Stimulated activated CD8-positive, alpha-beta memory T cell treated with anti-CD3 and anti-CD28 coated beads, Interleukin-15, amount 100 ng/mL, for 4 hours (primary cell): ENCODE measurements at places on chromosomes 3 and 15.

DNA sequence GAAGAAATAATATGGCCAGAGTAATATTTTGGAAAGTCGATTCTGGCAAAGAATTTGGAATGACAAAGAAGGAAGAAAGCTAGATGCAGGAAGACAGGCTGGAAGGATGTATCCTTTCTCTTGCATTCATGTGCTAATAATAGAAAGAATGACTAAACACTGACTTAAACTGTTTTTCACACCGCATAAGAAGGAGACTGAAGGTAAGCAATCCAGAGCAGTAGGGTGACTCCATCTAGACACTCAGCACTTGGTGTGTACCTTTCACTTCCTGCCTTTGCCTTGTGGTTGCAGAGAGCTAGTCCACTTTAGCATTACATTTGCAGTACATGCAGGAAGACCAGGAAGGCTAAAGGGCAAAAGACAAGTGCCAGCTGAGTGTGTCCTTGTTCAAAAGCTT, 234.6 kb downstream of the RBMS3 start:
- DNase-seq = no peak

DNA sequence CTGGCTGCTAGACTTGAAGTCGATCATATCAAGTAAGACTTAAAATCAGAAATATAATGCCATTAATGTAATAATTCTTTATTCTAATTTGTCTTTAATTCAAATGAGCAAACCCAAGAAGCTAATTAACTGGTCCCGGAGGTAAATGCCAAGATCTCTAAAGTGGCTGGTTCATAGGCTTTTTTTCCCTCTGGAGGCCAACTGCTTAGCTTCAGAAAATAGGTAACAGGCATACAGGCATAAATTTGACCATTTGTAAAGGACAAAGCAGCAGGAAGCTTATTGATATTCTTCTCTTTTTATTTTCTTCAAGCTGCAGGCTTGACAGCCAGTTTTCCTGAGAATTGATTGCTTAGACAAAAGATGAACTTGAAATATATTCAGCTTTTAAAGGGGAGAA, 158.6 kb upstream of the RAP2B start:
- no peak for DNase-seq

- DNase-seq = no peak
These were observed 15.8 kb upstream of the RFTN1 start for GRCh38 chr3:16529264-16529663.

DNA sequence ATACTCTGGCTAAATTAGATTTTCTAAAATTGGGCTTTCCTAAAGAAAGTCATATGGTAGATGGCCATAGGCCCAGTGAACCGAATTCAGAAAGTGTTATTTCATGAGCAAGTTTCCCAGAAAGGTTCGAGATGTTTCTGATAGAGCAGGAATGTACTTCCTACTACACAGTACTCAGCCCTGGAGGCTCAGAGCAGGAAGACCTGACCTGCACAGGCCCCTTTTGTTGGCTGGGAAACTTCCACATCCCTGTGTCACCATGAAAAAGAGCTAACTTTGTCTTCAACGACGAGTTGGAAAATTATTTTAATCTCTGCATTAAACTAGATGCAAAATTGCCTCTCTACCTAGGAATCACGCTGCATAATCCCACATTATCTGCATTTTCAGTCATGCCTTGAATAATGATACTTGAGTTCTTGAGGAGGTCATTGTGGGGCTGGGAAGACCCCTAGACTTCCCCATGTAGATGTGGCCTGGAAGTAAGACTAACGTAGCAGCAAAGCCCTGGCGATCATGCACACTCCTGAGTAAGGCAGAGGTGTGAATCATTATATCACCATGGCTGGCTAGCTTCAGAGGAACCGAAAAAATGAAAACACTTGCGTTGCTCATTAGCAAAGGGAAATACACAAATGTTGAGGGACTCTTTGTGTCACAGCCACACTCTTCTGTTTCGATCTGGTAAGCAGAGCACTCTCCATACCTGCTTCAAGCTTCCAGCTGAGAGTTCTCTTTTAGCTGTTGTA, 47.1 kb downstream of the CMTM7 start:
- DNase-seq = no peak

DNA sequence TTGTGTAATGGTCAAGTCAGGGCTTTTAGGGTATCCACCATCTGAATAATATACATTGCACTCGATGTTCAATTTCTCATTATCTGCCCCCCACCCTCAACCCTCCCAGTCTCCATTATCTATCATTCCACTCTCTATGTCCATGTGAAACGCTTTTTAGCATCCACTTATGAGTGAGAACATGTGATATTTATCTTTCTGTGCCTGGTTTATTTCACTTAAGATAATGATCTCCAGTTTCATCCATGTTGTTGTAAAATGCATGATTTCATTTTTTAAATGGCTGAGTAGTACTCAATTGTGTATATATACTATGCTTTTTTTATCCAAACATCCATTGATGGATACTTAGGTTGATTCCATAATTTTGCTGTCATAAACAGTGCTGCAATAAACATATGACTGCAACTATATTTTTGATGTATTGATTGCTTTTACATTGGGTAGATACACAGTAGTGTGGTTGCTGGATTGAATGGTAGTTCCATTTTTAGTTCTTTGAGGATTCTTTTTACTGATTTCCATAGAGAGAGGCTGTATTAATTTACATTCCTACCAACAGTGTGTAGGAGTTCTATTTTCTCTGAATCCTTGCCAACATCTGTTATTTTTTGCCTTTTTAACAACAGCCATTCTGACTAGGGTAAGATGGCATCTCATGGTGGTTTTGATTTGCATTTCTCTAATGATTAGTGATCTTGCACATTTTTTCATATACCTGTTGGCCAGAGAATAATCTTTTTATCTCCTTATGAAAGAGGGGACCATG, 332.9 kb upstream of the TGFBR2 start:
- DNase-seq = no peak

GRCh38 chr3:12859840-12860239, 18.5 kb upstream of the RPL32 start:
- DNase-seq = no peak

DNA sequence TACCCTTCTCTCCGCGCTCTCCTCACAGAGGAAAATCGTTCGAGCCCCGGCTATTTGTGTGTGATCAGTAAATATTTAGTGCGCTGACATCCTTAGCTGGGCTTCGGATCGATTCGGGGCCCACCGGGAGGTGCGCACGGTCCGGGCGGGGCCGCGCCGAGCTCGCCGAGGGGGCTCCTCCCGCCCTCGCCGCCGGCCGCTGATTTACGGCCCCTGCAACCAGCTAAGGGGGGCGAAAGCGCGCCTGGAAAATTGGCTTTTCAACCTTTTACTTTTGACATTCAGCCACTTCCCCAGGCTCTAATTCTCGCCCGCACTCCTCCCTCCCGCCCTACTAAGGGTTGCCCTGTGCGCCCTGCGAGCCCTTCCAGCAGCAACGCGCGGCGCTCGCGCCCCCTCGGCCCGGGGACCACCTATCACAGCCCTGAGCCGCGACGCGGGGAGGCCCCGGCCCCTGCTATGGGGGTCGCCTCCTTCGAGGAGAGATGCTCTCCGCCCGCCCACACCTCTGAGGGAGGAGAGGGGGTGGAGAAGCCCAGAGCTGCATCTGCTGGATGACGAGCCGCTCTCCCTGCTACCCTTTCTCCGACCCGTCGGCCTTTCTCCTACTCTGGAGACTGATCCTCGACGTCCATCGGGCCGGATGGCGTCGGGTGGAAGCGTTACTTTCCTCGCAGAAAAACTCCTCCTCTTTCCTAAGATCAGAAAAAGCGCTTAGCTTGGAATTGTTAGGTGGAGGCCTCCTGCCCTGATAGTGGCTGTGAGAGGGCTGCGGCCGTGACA, 7.8 kb upstream of the NR2F2 start:
- DNase-seq = no peak

- no peak for DNase-seq
These were observed 381.6 kb downstream of the EPHA3 start for GRCh38 chr3:89488800-89489580.

DNA sequence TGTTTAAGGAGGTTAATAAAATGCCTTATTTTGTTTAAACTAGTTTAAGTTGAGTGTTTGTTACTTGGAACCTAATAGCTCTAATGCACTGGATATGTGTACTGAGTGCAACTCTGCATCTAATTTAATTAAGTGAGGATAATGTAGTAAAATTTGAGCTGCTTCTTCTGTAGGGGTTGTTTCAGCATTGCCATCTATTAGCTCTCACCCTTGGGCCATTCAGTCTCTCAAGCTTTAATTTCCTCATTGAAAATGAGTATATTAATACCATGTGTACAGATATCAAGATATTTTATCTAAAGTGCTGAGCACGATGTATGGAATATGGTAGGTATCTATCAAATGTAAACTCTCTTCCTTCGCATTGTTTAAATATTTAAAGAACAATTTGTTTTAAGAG, 375.7 kb upstream of the LRRC3B start:
- DNase-seq = no peak

- DNase-seq = no peak
These were observed 211.6 kb downstream of the TNIK start for GRCh38 chr3:171248426-171249111.

GRCh38 chr3:127208483-127209100, 15.7 kb downstream of the PRR23E start:
- DNase-seq = no peak

DNA sequence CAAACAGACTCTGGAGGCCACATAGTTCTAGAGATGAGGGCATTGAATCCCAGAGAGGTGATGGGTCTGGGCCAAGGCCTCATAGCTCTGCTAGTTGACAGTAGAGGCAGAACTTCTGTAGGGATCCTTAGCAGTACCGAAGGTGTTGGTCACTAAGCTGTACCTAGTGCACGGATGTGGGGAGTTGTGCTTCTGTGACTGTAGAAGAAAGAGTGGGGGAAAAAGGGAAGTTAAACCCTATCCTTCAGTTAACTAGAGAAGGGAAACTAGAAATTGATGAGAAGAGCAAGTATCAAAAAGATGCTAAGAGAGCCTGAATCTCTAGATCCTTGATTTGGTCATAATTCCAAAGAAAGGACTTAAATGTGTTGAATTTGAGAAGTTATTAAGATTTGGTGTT, 186.7 kb downstream of the NFKBIZ start:
- no peak for DNase-seq

DNA sequence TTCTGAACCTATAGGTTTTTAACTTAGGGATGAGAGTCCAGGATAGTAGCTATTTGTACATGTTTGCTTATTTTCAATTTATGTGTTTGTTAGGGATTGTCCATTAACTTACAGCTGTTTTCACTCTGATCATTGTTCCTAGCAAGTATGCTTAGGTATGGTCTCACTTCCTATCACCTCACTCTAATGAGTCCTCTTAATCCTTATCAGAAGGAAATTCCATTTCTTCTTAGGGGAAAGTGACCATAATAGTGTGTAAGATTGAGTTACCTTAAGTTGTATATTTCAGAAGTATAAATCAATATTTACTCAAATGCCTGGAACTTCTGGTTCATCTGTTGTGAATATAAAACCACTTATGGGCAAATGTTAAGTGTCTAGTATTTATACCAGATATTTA, 53.0 kb downstream of the PIAS1 start:
- no peak for DNase-seq

DNA sequence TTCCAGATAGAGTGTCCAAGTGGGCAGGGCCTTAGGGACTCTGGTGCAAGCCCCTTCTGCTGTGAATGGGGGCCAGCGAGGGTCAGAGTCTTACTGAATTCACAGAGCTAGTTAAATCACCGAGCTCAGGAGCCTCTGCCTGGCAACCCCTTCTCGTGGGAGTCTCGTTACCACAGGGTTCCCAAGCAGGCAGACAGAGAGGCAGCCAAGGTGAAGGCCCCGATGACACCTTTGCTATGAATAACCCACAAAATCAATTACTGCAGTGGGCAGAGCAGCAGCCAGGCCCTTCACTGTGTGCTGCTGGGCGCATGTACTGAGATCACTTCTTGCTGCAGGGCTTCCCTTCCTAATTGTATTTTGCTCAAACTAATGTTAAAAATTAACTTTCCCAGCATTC, 56.9 kb downstream of the SPSB4 start:
- DNase-seq = no peak

GRCh38 chr15:63539521-63539920, 35.1 kb downstream of the USP3 start:
- no peak for DNase-seq

DNA sequence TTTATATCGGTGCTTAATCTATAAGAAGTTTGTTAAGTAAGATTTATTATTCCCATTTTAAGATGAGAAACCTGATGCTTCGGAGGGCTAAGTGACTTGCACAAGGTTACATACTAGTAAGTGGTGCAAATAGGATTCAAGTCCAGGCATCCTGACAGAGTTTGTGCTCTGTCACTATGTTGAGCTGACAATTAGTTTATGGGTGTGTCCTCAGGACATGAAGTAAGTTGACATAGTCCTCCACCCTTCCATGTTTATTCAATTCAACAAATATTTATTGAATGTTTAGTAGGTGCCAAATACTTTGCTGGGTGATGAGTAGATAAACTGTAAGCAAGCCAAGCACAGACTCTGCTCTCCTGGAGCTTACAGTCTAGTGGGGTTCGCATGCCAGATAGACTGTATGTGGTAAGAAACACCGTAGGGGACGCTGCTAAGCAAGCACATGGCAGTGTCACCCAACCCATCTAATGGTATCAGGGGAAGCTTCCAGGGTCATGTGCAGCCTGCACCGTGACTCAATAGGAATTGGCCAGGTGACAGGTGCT, 342.7 kb upstream of the SATB1 start:
- no peak for DNase-seq

- DNase-seq = no peak
These were observed 13.2 kb downstream of the FEM1B start for GRCh38 chr15:68290715-68291114.

DNA sequence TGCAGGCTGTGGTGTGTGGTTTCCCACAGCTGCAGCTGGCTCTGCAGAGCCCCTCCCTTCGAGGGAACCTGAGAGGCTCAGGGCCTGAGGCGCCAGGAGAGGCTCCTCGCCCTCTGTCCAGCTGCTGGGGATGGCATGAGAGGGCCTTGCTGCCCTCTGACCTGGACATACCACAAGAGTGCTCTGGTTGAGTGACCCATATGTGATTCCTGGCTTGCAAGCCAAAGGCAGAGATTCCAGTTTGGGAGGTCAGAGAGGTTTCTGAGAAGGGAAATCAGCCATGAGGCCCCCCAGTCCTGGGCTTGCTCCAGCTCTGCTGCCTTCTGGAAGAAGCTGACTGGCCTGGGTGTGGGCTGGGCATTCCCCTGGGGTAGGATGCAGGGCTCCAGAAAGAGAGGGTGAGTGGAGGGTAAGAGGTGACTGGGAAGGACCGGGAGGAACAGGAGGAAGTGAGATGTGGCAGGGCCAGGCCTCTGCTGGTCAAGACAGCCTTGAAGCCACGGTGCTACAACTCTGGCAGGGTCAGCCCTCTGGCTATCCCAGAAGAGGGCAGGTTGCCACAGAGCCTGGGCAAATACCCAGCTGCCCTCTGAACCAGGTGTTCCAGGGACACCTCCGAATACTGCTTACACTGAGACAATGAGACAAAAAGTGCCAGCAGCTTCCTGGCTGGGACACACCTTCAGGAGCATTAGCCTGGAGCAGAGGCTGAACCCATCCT, 16.0 kb upstream of the SRP14 start:
- DNase-seq = no peak

- DNase-seq = no peak
These were observed 90.1 kb downstream of the CHST2 start for GRCh38 chr3:143209715-143210059.
